Right lung (tissue), 10 donors: ENCODE measurements at places on chromosomes 16 and 17.

DNA sequence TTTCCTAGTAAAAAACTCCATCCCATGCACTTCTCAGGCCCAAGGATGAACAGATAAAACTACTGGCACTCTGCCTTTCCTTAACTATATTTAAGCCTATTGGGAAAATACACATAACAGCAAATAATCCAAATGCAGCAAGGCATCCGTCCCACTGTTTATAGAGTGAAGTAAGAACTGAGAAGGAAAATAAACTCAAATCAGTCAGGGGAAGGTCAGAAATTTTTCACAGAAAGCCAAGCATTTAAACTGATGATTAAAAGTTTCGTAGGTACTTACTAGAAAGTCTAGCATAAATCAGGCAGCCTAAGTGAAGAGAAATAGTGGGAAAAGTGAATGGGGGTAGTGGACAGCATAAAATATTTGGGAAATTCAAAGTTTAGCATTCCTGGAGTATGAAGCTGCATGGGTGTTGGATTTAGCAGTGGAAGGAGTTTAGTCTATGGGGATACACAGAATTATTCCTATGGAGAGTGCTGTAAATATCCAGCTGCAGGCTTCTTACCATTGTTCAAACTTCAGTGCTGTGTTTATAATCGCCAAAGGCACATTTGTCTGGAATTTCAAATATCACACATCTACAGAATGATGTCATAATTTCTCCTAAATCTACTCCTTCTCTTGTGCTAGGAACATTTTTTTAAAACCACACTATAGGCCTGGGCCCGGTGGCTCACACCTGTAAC, 1131.0 kb upstream of the GOT2 start:
- no peak for DNase-seq

DNA sequence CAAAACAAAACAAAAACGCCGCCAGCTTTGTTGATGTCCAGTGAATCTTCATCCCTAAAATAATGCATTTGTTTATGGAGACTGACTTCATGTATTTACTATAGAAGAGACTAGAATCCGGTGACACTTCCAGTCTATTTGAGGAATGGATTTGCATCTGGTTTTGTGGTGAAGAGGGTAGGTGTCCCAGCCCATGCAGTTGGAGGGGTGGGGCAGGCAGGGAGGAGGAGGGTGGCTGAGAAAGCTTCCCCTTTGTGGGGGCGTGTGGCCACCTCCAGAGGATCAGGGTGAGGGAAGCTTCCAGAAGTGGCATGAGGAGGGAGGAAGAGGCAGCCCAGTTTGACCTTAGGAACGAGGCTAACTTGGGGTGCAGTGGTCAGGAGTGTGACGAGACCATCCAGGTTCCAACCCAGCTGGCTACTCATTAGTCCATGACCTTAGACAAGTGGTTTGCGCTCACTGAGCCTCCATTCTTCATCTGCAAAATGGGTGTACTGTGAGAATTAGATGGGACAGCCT, 69.5 kb downstream of the CMIP start:
- DNase-seq = no peak

DNA sequence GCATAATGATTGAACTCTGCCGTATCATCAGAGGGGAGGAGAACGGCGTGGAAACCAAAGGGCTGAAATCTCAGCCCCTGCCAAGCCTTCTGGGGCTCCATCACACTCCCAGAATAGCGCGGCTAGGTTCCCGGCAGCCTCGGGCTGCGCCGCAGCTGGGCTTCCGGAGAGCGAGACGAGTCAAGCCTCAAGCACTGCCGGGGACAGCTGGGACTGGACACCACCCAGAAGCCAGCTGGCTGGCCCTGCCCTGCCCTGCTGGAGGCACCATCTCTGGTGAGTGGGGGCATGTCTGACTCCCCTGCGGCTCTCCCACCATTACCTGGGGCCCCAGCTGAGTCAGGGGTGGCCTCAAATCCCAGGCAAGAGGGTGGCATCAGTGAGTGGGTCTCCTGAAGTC, 7.2 kb upstream of the GPRC5C start:
- no peak for DNase-seq

DNA sequence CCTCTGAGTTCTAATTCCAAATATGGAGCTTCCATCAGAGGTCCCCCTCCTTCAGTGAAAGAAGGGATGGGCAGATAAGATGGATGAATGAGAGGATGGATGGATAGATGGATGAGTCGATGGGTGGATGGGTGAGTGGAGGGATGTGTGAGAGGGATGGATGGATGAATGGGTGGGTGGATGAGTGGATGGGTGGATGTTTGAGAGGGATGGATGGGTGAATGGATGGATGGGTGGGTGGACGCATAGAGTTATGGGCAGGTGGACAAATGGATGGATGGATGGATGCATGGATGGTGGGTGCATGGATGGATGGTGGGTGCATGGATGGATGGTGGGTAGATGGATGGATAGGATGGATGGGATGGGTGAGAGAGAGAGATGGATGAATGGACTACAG, 69.0 kb downstream of the MGAT5B start:
- DNase-seq = no peak

DNA sequence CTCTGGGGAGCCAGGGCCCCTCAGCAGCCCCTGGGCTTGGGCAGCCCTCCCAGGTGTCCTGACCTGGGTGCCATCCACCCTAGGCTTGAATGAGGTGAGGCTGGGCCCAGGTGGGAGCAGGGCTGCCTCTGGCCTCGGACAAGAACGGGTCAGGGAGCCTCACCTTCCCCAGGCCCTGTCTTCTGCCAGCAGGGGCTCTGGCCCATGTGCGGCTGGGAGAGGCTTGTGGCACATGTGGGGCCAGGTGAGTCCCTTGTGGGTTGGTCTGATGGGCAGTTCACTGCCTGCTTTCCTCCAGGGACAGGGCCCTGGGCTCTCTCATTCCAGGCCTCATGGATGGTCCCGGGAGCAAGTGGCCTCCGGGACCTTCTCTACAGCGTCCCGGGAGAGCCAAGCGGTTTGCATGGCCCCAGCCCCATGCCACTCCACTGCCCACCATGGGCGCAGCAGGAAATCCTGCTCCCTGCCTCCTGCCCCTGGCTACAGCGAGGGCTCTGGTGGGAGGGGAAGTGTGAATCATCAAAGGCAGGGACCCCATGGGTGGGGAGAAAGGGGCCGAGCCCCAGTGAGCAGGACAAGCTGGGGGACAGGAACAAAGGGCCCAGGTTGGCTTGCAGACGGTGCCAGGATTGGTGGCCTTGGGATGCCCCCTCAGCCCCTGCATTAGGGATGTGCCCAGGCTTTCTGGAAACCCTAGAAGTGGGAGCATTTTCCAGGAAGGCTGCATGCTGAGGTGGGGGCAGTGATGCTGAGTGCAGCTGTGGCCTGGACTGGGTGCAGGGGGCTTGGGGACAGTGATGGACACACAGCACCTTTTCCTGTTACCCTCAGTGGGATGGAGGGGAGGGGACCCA, 12.2 kb downstream of the VASN start:
- DNase-seq = no peak

DNA sequence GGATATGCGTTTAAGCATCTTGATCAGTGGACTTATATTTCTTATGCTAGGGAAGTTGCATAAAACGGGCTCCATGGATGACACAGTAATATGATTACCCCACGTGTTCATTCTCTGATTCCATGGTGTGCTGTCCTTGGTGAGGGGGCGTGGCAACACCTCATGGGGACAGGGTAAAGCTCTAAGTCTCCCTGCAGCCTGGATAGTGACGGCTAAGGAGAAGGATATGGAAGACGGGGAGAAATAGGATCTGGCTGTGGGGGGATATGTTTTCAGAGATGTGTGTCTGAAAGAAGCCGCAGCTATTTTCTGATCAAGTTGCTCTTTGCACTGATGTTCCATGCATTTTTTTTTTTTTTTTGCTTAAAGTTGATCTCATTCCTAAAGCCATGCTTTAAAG, 84.3 kb downstream of the MARCHF10 start:
- DNase-seq = no peak

GRCh38 chr17:2416010-2416734, 15.3 kb upstream of the MNT start:
- peak; percentile 81 for DNase-seq

- DNase-seq = no peak
These were observed 1.2 kb downstream of the ZNF500 start for GRCh38 chr16:4765511-4766474.

DNA sequence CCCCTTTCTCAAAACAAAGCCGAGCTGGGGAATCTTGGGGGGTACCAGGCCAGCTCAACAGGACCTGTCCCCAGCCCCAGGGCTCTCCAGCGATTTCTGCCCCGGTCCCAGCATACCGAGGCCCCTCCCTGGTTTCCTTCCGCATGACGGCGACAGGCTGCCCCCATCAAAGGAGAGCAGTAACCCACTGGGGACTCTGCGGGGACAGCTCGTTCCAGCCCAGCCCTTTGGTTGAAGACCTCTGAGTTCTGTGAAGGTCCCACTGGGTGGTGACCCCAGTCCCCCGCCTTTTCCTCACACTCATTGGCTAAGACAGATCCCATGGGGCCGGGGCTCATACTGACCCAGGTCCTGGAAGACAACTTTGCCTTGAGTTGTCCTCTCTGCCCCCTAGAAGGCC, 4.1 kb downstream of the SMTNL2 start:
- no peak for DNase-seq

GRCh38 chr16:54177052-54177861, 109.3 kb downstream of the IRX3 start:
- DNase-seq = no peak

- no peak for DNase-seq
These were observed 152.6 kb downstream of the CDH11 start for GRCh38 chr16:64969221-64969620.

- DNase-seq = no peak
These were observed 501.2 kb upstream of the EEF2KMT start for GRCh38 chr16:5598793-5599192.

DNA sequence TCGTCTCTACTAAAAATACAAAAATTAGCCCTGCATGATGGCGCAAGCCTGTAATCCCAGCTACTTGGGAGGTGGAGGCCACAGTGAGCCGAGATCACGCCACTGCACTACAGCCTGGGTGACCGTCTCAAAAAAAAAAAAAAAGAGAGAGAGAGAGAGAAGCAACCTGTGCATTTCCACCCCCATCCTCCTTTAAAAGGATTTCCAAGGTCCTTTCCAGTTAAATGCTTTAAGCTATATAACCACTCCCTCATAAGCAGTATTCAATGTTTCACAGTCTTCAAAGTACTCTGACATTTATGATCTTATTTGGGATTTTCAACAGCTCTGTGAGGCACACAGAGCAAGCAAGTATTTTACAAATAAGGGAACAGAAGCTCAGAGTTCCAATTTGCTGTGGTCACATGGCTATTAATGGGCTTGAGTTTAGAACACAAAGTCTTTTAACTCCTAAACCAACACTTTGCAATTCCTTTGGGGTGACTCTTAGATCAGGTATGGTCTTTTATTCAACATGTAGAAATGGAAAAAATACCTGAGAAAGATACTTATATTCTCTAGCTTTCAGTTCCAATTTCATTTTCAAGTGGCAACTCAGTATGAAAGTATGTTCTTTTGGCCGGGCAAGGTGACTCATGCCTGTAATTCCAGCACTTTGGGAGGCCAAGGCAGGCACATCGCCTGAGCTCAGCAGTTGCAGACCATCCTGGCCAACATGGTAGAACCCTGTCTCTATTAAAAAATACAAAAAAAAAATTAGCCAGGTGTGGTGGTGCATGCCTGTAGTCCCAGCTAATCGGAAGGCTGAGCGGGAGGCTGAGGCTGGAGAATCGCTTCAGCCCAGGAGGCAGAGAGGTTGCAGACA, 31.3 kb downstream of the SPOP start:
- no peak for DNase-seq

DNA sequence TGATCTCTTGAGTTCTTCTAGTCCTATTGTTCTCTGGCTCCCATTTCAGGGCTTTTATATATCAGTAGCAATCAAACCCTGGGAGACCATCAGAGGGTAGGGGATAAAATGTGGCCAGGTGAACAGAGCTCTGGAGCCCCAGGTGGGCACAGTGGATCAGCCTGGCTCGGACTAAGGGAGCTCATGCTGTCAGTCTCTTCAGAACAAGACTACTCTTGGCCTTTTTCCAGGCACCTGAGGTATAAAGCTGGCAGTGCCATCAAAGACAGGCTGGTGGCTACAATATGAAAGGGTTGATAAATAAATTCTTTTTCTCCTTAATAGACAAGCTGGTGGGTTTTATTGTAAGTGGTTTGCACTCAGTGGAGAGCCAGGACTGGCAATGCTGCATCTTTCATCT, 160.0 kb upstream of the CCL2 start:
- DNase-seq = no peak

- peak; percentile 36 for DNase-seq
These were observed 428.2 kb upstream of the MAF start for GRCh38 chr16:80028581-80029380.

DNA sequence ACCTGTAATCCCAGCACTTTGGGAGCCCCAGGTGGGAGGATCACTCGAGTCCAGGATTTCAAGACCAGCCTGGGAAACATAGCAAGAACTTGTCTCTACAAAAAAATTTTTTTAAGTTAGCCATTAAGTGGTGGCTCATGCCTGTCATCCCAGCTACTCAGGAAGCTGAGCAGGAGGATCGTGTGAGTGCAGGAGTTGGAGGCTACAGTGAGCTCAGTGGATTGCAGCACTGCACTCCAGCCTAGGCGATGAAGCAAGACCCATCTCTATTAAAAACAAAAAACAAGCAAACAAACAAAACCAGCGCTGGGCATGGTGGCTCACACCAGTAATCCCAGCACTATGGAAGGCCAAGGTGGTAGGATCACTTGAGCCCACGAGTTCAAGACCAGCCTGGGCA, 38.0 kb downstream of the HEATR3 start:
- DNase-seq = no peak

- peak; percentile 45 for DNase-seq
These were observed 15.0 kb upstream of the SCIMP start for GRCh38 chr17:5249615-5250014.

GRCh38 chr17:83008526-83008925, 70.9 kb upstream of the METRNL start:
- DNase-seq = no peak

DNA sequence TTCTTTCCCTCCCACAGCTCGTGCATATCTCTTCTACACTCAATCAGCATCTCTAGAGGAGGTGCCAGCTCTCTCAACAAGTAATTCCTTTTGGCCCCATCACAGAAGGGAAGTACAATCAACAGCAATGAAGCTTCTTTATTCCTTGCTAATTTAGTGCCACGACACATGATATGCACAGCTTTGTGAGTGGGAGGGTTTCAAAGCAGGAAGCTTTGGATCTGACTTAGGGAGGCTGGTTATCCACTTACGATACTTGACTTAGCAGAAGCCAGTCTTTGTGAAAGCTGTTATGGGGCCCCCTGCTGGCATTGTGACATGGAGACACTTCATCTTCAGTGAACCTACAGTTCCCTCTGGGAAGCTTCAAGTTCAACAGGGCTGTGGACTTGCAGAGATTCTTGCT, 81.0 kb downstream of the TMEM100 start:
- DNase-seq = peak; percentile 61

GRCh38 chr17:81921537-81921862, 3.5 kb upstream of the SIRT7 start:
- no peak for DNase-seq
